Activated CD4-positive, alpha-beta T cell treated with anti-CD3 and anti-CD28 coated beads for 24 hours (primary cell): ENCODE measurements at places on chromosomes 7 and 10.

DNA sequence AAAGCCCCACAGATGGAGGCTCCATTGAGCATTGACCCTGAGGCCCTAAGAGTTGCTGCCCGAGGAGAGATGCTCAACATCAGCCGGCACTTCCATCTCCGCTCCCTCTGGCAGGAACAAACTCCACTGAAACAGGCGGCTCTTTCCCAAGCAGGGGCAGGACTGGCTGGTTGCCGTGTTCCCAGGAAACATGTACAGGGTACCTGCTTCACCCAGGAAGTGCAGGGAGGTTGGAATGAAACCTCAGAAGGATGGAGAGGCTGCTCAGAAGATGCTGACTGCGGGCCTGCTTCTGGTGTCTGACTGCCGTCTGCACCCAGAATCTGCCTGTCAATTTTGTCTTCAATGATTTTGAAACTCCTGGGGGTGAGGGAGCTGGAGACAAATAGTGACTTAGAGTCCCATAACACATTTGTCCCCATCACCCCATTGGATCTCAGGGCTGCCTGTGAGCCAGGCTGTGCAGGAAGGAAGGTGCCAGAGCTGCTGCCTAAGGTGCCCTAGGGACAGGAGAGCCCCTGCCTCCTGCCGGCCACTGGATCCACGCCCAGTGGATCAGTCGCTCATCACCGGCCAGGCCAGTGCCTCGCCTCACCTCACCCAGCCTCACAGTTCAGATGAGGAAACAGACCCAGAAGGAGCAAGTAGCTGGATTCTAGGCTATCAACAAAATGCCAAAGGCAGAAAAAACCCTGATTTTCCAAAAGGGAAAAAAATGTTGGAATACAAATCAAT, 237.3 kb downstream of the PTPRN2 start:
- DNase-seq = no peak

DNA sequence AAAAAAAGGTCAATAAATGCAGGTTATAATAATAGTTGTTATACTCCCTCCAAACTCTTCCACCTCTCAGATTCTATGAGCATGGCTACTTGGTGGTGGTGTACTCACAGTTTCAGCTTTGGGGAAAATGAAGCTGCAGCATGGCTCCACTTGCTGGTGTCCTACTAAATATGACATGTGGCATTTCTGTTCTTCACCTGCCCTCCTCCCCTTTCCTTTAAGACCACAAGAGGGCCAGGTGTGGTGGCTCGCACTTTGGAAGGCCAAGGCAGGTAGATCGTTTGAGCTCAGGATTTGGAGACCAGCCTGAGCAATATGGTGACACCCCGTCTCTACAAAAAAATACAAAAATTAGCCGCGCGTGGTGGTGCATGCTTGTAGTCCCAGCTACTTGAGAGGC, 101.1 kb downstream of the SLC37A3 start:
- no peak for DNase-seq

DNA sequence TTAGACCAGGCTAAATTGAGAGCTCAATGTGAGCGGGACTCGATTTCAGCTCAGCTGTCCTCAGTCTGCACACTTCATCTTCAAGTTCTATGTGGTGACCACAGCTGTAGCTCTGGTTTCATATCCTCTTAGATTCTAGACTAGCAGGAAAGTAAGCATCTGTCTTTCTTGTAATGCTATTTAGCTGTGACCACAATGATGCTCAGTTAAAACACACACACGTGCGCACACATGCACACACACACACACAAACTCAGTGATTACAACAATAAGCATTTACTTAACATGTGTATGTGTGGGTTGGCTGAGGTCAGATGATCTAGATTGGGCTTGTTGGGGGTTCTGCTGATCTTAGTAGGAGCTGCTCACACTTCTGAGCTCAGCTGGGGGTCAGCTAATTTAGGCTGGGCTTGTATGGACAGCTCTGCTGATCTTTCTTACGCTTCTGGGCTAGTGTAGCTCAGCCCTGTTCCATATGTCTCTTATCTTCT, 82.5 kb downstream of the ZNF365 start:
- no peak for DNase-seq

DNA sequence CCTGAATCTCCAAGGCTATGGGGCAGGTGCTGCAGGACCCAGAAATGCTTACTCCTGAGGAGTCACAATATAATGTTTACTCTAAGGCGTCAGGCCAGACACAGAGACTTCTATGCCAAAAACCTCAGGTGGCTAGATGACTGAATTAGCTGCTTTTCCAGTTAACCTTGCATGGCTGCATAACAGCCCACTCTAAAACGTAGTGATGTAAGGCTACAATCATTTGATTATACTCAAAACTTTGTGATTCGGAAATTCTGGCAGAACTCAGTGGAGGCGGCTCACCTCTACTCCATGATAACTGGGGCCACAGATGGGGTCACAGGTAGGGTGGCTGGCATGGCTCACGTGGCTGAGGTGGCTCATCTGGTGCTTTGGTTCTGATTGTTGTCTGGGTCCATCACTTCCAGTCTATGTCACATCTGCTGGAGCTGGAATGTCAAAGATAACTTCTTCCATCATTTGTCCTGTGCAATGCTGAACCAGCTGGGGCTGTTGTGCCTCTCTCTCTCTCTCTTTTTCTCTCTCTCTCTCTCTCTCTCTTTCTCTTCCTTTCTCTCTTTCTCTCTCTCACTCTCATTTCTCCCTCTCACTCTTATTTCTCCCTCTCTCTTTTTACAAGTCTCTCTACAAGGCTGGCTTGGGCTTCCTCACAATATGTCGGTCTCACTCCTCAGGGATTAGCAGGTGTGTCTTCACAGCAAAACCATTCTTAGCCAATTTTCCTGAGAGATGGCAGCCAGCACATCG, 11.8 kb downstream of the TMEM72 start:
- no peak for DNase-seq

DNA sequence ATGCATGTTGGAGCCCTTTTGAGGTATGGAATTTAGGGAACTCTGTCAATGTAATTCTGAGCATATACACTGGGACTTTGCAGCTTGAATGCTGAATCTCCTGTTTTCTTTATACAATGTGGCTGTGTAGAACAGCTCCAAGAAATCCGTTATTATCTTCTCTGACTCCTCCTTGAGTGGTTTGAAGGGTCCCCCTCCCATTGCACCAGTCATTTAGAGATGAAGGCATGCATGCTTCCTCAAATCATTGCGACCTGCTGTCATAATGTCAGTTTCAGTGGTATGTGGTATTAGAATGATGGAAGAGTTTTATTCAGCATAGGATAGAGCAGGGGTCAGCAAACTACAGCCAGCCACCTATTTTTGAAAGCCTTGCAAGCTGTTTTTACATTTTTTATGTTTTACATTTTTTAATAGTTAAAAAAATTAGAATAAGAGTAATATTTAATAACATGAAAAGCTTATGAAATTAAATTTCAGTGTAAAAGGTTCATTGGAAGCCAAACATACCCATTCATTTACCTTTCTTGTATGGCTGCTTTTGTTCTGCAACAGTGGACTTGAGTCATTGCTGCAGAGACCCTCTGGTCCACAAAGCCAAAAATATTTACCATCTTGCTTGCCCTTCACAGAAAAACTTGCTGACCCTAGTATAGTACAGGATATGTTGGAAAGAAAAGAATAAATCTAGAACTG, 8.1 kb downstream of the STK17A start:
- no peak for DNase-seq

- DNase-seq = no peak
Measured at GRCh38 chr7:121486590-121486989, 90.5 kb upstream of the FAM3C start.

GRCh38 chr7:16402091-16402490, 19.2 kb downstream of the CRPPA start:
- no peak for DNase-seq

DNA sequence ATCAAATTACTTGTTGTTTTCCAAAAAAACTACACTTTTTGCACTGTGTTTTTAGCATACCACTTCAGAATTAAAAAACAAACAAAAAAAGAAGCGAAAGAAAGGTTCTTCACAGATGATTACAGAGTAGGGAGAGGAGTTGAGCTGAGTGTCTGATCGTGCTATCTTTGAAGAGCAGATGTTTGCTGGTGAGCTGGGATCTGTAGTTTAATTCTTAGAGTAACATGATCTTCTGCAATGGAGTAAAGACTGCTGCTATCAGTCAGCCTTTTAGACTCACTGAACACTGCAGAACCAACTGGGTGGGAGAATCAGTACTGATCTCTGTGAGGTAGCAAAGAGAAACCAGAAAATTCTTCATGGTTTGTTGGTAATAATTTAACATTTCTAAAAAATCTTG, 1197.8 kb upstream of the SORCS1 start:
- no peak for DNase-seq

DNA sequence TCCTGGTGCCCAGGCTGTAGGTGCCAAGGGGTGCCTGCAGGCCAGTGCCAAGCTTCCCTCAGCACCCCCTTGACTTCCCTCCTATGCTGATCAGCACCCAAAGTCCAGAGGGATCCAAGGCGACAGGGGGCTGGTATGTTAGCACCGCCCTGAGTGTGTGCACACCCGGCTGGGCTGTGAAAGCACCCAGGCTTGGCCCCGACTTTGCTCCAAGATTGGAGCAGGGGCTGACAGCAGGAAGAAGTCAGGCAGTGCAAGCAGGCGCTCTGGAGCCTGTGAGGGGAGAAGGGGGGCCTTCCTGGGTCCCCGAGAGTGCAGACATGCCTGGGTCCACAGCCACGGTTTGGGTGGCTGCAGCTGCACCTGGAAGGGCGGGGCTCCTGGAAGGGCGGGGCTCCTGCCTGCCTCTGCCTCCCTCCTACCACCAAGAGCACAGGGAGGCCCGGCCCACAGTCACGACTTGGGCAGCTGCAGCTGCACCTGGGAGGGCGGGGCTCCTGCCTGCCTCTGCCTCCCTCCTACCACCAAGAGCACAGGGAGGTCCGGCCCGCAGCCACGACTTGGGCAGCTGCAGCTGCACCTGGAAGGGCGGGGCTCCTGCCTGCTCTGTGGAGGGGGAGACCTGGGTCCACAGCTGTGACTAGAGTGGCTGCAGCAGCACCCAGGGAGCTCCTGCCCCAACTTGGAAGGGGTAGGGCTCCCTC, 30.2 kb upstream of the ZMYND11 start:
- no peak for DNase-seq

GRCh38 chr7:20223356-20223755, 6.2 kb upstream of the MACC1 start:
- no peak for DNase-seq

DNA sequence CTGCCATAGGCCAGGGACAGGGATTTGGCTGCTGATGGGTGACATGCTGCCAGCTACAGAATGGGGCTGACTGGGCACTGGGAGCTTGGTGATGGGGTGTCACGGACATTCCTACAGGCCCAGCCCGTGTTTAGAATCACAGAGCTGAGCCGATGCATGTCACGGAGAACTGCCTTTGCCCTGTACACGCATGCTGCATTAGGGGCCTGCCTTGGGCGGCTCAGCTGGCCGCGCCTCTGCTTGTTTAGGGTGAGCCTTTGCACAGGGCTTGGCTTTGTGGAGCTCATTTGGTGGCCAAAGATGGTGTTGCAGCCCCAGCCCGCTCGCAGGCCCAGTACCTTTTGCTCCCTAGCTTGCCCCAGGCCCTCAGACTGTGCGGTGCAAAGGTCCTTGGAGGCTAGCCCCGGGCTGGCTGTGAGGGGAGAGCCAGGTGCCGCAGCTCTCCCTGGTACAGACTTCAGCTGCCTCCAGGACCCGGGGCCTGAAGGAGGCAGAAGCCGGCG, 108.4 kb upstream of the BTBD16 start:
- DNase-seq = no peak

- DNase-seq = peak; percentile 12
Measured at GRCh38 chr7:17640730-17641377, 299.4 kb downstream of the SNX13 start.

- no peak for DNase-seq
Measured at GRCh38 chr10:125264757-125265578, 104.6 kb upstream of the CTBP2 start.

DNA sequence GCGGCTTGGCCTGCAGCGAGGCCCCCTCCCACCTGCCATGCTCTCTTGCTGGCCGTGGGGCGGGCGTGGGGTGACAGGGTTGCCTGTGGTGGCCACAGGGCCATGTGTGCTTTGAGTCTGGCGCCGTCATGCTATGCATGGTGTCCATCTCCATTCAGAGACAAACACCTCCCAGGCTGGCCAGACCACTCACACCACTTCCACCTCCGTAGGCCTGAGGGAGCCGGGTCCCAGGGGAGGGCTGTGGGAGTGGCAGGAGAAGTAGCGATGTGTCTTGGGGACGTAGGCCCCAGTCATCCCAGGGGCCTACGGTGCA, 65.5 kb downstream of the DNAJB6 start:
- no peak for DNase-seq

DNA sequence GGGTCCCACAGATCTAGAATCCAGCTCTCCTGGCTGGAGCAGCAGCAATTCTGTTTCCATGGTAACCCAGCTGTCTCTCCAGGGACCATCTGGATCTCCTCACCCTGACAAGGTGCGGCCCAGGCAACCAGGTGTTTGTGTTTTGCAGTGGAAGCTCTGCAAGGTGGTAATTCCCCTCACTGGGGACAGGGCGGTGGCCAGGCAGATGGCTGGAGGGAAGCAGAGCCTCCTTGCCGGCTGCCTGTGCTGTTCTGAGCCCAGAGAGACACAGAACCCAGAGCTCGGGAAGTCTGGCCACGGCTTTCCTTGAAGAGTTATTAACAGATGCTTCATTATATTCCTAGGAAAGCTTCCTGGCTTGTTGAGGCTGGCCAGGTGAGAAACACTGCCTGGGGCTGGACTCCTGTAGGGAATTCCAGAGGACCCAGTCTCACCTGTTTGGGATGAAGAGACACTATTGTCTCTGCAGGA, 118.2 kb upstream of the PPIF start:
- no peak for DNase-seq

GRCh38 chr10:120609006-120609405, 152.0 kb downstream of the PLPP4 start:
- no peak for DNase-seq

- DNase-seq = no peak
Measured at GRCh38 chr7:106369816-106370215, 85.0 kb upstream of the NAMPT start.

- DNase-seq = peak; percentile 74
Measured at GRCh38 chr7:99558306-99559174, at the start of gene ZNF655. Gene ZNF655 (plus strand): TSS chr7:99558642. CDS start chr7:99560560, 1,918 bp downstream.

DNA sequence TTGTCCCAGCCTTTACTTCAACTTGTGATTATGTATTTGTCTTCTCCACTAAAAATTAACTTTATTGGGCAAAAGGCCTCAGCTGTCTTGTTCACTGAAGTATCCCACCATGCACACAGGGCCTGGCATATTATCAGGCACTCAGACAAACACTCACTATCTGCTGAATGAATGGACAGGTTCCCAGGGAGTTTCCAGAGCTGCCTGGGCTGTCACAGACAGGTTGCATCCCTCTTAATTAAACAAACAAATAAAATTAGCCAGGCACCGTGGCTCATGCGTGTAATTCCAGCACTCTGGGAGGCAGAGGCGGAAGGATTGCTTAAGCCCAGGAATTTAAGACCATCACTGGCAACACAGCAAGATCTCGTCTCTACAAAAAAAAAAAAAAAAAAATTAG, 1.5 kb upstream of the TSPAN14 start:
- no peak for DNase-seq

GRCh38 chr10:12635127-12635541, 285.8 kb downstream of the CAMK1D start:
- DNase-seq = peak; percentile 15

GRCh38 chr10:2927958-2928840, 139.1 kb upstream of the PFKP start:
- peak; percentile 61 for DNase-seq
